ENCODE measurements at places on chromosomes 4 and X.
A peak's percentile ranks its signal among the peaks of the same experiment; 100 is the strongest.

- no peak for DNase-seq
Measured at GRCh38 chr4:107693132-107693531, 26.9 kb downstream of the PAPSS1 start.

- DNase-seq, result no peak
Measured at GRCh38 chr4:8866828-8867623, 4.6 kb downstream of the HMX1 start.

- no peak for DNase-seq
Measured at GRCh38 chr4:184536065-184536880, 61.9 kb upstream of the IRF2 start.

- DNase-seq, result peak; percentile 0
Measured at GRCh38 chr4:143185253-143186107, 763 bp downstream of the USP38 start.

GRCh38 chr4:83139514-83140156 is 25.1 kb upstream of the PLAC8 start:
- no peak for DNase-seq

DNA sequence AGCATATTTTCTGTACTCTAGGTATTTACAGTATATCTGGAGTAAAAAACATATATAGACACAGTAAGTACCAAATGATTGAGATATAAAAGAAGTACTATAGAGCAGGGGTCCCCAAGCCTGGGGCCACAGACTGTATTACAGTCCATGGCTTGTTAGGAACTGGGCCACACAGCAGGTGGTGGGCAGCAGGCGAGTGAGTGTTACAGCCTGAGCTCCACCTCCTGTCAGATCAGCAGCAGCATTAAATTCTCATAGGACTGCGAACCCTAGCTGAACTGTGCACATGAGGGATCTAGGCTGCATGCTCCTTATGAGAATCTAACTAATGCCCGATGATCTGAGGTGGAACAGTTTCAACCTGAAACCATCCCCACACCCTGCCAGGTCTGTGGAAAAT is 300.7 kb downstream of the NR3C2 start:
- DNase-seq, result no peak

DNA sequence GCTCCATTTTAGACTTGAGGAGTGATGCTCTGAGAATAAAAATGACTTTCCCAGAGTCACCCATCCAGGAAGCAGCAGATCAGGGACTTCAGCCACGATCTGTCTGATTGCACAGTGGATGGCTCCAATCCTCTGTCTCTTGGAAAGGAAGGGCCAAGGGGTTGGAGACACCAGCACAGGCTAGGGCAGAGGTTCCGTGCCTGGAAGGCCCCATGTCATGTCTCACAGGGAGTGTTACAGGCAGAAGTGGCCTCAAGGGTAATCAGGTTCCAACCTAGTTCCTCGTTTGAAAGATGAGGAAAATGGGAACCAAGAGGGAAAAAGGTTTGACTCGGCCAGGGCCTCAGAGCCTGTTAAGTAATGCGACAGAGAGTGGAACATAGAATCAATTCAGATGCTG is 160.0 kb downstream of the EFNB1 start:
- no peak for DNase-seq

- DNase-seq, result no peak
Measured at GRCh38 chrX:123499787-123500186, 233.1 kb downstream of the THOC2 start.

DNA sequence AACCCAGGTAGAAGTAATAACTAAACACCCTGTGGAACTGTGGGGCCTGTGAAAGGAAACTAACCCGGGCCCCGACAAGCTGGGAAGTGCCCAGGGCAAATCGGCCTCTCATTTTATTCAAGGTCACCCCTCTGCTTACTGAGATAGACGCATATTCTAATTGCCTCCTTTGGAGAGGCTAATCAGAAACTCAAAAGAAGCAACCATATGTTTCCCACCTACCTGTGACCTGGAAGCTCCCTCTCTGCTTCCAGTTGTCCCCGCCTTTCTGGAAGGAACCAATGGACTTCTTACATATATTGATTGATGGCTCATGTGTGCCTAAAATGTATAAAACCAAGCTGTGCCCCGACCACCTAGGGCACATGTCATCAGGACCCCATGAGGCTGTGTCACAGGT is 23.1 kb upstream of the DHRSX start:
- no peak for DNase-seq

DNA sequence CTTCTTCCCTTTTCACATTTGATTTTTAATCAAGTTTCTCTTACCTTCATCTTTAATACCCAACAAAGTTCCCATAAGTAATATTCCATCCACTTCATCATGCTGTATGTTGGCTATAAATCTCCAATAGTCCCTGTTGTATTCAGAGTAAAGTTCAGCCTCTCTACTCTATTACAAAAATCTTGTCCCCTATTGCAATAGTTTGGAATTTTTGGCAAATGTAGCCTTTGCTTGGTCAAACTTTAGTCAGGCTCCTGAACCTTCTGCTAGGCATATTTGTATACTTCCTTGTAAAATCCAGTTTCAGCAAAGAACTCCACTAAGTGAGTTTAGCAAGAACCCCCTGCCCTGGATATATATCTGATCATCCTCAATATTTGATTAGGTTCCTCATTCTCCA is 54.0 kb upstream of the PACRGL start:
- DNase-seq, result no peak

GRCh38 chr4:89997171-89997704 is 102.6 kb downstream of the MMRN1 start:
- no peak for DNase-seq

GRCh38 chr4:25308761-25309160 is 3.8 kb upstream of the ZCCHC4 start:
- DNase-seq, result no peak

DNA sequence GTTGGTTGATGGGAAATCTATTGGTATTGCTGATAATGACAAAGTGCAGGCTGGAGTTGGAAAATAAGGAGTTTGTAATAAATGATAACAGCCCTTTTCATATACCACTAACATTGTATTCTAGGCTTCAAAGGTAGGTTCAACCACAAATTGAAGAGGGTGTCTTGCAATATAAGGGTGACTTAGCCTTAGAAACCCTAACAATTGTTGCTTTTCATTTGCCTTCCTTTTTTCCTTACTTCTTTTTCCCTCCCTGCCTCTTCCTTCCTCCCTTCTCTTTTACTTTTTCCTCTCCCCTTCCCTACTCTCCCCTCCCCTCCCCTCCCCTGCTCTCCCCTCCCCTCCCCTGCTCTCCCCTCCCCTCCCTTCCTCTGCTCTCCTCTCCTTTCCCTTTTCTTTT is 10.9 kb upstream of the AGA start:
- no peak for DNase-seq

- DNase-seq, result no peak
Measured at GRCh38 chr4:81165861-81166430, 49.1 kb downstream of the PRKG2 start.

GRCh38 chr4:18401425-18401824 is 379.9 kb upstream of the LCORL start:
- DNase-seq, result no peak

- no peak for DNase-seq
Measured at GRCh38 chr4:26999689-27000088, 139.0 kb downstream of the STIM2 start.

DNA sequence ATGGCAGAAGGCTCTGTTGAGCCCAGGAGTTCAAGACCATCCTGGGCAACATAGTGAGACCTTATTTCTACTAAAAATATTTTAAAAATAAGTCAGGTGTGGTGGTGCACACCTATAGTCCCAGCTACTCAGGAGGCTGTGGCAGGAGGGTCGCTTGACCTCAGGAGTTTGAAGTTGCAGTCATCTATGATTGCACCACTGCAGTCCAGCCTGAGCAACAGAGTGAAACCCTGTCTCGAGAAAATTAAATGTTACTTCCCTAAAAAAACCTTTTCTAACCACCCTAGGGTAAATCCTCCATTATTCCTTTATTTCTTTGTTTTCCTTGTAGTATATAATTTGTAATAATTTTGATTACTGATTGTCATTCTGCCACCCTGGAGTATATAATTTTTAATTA is 7.9 kb downstream of the FAM200B start:
- no peak for DNase-seq

GRCh38 chr4:9977518-9978031 is 43.7 kb downstream of the SLC2A9 start:
- no peak for DNase-seq

DNA sequence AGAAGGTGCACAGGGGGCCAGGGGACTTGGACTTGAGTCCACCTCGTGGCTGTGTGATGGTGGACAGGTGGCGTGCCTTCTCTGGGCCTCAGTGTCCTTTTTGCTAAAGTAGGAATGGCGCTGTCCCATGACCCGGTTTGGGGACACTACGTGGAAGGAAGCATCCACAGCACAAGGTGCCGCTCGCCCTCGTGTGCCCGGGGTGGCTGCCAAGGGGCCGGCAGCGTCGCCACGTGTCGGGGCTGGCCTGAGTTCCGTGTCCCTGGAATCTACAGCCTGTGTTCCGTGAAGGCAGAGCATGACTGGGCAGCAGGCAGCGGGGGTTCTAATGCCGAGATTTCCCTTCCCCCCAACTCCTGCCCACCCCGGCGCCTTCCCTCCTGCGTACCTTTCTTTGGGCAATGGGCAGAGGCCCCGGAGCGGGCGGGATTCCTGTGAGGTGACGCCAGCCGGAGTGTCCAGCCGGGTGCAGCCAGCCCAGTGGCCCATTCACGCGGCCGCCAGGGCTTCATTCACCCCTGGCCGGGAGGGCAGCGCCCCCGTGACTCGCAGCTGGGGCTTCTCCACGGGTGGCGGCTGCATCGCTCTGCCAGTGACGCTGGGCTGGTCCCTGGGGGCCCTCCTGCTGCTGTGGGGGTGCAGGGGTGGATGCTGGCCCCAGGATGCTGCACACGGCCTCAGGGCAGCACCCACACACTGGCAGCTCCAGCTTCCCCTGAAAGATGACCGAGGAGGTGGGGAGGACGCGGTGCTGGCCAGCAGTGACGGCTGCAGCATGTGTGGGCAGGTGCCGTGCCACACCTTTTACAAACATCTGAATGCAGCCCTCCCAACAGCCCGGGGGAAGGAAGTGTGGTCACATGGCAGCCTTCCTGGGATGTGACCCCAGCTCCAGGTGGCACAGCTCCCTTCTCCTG is 21.2 kb downstream of the DOK7 start:
- no peak for DNase-seq

DNA sequence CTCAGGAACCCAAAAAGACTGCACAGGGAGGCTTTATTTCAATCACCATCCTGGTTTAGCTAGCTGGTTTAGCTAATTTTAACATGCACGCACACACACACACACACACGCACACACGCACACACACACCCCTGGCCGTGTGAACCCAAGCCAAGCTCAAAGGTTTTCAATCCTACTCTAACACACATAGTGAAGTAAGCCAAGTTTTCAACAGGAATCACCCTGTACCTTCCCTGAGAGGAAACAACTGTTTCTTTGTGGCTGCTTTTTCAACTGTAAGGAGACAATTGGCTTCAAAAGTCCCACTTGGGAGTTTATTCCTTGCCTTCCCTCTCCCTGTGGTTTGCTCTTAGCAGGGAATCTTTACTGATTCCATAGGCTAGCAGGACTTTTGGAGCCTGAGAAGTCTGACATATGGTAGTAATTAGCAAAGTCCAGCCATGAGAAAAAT is 98.9 kb upstream of the BMP3 start:
- no peak for DNase-seq

GRCh38 chrX:18997916-18998315 is 14.0 kb upstream of the PHKA2 start:
- DNase-seq, result no peak

- no peak for DNase-seq
Measured at GRCh38 chr4:186829097-186829496, 105.4 kb upstream of the FAT1 start.

GRCh38 chrX:9788911-9789310 is 2.7 kb downstream of the SHROOM2 start:
- no peak for DNase-seq

GRCh38 chr4:189988877-189989431 is 38.1 kb downstream of the FRG2 start:
- DNase-seq, result no peak

GRCh38 chr4:102786279-102786678 is 25.5 kb upstream of the MANBA start:
- no peak for DNase-seq

All from effector memory CD4-positive, alpha-beta T cell (primary cell).